ENCODE measurements at places on chromosomes 16 and 17.
A peak's percentile ranks its signal among the peaks of the same experiment; 100 is the strongest.

- DNase-seq: no peak
These were observed 25.8 kb upstream of the HLF start for GRCh38 chr17:55238931-55239297.

GRCh38 chr17:34321964-34322363 lies 2.7 kb downstream of the CCL8 start:
- no peak for DNase-seq

DNA sequence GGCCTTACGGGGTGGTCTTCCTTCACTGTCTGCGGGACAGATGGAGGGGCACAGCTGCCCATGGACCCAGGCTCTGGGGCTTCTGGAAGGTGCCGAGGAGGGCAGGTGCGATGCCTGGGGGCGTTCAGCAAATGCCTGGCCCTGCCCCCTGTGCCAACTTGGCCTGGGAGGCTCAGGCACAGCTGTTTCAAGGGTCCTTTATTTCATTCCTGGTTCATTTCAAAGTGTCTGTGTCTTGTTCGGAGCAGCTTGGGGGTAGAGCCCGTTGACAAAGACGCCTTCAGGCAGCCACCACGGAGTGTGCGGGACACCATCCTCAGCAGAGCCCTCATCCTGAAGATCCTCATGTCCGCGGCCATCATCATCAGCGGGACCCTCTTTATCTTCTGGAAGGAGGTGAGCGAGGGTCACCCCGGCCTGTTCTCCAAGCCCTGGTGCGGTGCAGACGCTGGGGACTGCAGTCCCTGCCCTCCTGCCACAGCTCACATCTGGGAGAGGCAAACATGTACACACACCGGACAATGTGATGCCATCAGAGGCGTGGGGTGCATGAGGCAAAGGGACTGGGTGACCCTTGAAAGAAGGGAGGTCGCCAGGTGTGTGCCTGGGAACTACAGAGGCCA lies 43.9 kb downstream of the MEAK7 start:
- no peak for DNase-seq

DNA sequence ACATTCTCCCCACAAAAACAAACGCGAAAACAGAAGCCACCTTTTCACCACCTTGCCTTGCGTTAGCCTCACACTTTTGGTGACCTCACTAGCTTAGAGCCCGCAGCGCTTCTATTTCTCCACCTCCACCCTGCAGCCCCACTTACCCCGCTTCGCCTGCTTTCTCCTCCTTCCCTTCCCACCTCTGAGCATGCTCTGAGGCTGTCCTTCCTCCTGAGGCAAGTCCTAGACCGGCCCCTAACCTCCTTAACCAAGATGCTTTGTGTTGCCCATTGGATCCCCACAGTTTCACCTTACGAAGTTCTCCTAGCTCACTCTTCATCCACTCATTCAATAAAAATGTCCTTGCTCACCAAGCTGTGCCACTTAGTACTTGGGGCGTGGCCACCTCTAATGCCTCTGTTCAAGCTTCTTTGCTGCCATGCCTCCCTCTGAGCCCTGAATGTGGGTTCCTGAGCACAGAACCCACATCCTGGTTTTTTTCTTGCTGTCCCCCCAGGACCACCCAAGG lies 1.3 kb downstream of the GNGT2 start:
- DNase-seq: no peak

DNA sequence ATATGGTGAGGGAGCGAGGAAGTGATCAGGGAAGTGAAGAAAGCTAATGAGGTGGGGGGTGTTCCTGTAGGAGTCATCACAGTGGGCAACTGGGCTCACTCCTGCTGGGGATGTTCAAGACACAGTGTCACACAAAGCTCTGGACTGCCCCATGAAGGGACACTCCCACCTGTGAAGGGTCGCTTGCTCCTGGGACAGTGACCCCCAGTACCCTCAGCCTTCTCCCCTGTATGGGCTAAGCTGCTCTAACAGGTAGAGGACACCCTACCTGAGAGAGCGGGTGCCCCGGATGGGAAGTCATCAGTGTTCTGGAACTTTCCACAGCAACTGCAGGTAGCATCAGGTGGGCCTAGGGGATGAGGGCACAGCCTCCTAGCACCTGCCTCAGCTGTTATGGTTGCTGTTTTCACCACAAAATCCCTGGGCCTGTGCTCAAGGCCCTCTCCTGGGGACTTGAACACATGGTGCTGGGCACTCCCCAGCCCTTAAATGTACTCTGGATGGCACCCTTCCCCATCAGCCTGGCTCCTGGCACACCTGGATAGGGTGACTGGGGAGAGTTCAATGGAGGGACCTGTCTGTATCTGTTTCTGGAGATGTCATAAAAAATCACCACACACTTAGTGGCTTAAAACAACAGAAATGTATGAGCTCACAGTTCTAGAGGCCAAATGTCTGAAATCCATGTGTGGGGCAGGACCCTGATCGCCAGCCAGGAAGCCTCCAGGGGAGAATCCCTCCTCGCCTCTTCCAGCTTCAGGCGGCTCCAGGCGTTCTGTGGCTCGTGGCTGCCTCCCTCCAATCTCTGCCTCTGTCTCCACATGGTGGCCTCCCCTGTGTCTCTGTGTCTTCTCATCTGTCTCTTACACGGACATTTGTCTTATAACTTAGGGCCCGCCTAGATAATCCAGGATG lies 104.0 kb upstream of the CDH5 start:
- DNase-seq: no peak

GRCh38 chr17:75693500-75694481 lies 26.7 kb downstream of the SAP30BP start:
- DNase-seq: no peak

GRCh38 chr16:57966204-57966771 lies 4.6 kb downstream of the CNGB1 start:
- no peak for DNase-seq

DNA sequence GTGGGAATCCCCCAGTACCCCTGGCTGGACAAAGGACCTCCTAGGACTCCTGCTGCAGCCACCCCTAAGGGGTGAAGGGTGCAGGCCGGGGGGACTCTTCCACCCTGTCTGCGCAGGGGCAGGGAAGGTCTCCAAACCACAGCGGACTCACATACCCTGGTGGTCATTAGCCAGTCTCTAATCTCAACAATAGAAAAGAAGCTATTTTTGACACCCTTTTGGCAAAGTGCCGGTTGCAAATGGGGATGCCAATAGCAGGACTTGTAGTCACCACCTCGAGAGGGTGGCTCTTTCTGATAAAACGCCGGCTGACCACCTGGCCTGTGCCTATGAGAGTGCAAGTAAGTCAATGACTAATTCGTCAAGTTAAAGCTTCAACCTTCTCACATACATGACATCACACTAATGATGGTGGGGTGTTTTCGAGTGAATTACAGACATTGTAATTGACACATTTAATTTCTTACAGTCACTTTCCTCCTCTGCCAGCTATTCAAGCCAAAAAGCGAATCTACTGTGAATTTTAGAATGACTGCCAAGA lies 23.1 kb upstream of the DNAH17 start:
- DNase-seq: no peak

DNA sequence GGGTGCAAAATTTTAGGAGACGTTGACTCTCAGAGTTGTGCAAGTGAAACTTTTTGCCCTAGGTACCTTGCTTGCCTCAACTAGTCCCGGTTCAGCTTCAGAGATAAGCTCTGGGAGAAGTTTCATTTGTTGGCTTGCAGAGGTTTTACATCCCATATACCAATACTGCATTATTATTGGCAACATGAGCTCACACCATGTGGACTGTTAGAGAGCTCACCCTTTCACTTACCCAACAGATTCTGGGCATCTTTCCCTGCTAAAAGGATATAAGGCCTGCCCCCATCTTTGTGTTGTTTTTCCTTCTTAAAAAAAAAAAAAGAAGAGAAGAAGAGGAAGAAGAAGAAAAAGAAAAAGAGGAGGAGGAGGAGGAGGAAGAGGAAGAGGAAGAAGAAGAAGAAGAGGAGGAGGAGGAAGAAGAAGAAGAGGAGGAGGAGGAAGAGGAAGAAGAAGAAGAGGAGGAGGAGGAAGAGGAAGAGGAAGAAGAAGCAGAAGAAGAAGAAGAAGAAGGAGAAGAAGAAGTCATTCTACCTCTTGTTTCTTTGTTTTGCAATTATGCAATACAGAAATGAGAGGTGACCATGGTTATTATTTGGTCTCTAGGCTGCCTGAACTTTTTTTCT lies 292.6 kb upstream of the IRX3 start:
- no peak for DNase-seq

DNA sequence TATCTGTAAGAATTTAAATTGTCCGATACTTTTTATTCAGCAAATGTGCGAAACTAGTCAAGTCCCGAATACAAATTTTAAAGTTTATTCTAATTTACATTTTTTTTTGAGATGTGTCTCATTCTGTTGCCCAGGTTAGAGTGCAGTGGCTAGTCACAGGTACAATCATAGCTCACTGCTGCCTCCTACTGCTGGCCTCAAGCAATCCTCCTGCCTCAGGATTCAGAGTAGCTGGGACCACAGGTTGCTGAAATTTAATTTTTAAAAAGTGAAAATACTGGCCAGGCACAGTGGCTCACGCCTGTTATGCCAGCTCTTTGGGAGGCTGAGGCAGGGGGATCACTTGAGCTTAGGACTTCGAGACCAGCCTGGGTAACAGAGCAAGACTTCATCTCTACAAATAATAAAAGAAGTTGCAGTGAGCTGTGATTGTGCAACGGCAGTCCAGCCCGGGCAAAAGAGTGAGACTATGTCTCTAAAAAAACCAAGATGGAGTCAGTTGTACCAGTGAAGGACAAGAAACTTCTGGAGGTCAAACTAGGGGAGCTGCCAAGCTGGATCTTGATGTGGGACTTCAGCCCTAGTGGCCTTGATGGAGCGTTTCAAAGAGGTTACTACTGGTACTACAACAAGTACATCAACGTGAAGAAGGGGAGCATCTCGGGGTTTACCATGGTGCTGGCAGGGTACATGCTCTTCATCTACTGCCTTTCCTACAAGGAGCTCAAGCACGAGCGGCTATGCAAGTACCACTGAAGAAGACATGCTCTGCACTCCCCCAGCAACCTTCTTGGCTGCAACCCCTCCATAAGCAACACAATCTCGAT lies 5.6 kb downstream of the POLG2 start:
- DNase-seq: peak; percentile 64

DNA sequence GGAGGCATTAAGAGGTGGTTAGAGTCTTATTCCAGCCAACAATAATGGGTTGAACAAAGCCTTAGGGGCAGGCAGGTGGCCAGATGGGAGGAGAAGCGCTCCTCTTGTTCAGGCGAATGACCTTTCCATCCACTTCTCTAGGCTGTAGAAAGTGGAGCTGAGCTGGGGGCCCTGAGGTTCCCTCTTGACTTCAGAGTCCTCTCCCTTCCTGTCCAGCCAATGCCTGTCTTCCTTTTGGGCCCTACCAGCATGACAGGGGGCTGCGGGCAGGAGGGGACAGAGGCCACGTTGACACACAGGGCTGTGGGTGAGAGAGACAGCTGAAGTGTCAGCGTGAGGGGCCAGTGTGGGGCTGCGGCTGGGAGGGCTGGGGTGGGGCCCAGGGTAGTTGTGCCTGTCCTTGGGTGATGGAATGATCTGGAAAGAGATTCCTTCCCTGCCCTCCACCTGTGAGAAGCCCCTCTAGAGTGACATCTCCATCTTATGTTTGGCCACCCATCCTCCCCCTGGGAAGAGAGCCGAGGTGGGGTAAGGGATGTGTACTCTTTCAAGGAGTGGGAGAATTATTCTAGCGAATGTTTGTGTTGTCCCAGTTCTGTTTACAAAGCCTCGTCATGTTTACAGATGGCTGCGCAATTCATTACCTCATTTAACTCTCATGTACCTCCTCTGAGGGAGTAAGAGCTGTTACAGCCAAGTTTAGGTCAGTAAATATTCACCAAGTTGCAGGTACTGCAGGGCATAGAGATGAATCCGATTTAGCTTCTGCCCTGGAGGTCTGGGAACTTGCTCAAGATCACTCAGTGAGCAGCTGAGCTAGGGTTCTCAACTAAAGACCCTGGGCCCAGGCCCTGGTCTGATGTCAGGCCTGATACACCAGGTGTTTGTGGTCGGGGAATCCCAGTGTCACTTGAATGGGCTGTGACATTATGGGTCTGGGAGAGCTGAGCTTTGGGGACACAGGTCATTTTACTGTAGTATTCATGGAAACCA lies 3.3 kb downstream of the ERBB2 start:
- DNase-seq: no peak

- no peak for DNase-seq
These were observed 31.8 kb downstream of the SYCE1L start for GRCh38 chr16:77231047-77231446.

GRCh38 chr17:6755731-6756184 lies at the start of gene XAF1:
TSS of gene XAF1 (plus strand) at chr17:6756046. CDS start at chr17:6756079, 33 bp downstream.
- DNase-seq: peak; percentile 63

GRCh38 chr16:66254106-66254505 lies 112.4 kb upstream of the CDH5 start:
- DNase-seq: no peak

DNA sequence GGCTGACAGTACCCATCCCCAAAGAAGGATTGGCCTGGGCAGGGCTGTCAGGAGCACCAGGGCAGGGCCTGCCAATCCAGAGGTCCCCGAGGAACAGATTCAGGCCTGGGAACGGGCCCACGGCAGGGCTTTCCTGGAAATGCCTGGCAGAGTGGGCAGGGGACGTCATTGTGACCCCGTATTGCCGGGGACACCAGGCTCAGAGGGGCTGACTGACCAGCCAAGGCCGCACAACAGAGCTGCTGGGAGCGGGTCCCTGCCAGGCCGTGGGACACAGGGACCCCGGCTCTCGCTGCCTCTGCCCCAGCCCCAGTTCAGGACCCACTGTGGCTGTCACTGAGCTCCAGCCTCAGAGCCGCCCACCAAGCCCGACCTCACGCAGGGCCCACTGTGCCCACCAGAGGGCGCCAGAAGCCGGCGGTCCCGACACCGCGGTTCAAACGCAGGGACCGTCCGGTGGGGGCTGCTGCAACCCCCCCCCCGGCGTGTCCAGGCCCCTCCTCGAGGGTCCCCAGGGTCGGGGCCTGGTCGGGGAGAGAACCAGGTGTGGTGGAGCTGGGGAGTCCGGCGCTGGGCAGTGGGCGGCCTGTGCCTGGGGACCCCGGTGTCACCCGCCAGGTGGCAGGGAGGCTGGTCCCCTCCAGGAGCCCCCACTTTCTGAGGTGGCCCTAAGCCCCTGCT lies 15.2 kb upstream of the SSTR5 start:
- peak; percentile 51 for DNase-seq

DNA sequence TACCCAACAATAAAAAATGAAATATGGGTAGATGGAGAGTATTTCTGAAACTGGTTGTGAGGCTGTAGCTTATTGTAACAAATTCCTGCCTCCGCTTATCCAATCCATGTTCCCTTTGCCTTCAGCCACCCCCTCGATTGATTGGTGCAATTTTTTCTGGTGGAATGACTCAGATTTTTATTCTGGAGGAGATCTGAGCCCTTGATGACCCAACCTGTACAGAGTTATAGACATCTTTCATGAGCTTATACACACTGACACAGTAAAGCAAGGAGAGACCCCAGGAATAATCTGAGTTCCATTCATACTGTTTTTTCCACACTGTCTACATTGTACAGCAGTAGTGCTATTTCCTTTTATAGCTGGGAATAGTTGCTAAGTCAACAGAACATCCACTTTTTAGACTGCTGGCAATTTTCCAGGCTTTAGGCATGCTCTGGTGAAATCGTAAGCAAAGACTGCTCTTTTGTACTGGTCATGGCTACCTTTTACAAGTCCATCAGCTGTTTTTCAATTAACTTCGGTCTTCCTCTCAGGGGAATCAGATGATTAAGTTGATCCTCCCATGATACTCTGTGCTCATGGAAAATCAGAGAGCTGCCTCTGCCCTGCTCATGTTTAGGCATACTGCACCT lies 30.1 kb downstream of the CCL4 start:
- no peak for DNase-seq

GRCh38 chr17:70644096-70644495 lies 474.8 kb downstream of the KCNJ2 start:
- DNase-seq: no peak
